ENCODE measurements at places on chromosomes 12 and 14.

DNA sequence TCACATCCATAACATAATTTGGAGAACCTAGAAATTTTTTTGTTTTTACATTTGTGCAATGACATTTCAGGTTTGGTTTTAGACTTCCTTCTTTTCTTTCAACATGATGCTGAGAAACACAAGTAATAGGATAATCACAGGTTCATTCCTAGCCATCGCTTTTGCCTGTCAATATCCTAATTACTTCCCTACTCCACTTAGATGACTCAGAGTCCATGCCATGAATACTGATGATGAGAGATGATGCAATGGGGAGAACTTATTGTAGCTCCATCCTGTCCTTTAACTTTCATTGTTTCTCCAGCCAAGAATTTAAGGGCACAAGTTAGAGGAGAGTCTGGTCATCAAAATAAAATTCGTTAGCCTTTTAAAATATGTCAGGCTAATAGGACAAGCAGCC is 101.3 kb downstream of the PTPRO start:
- DNase-seq, result no peak

DNA sequence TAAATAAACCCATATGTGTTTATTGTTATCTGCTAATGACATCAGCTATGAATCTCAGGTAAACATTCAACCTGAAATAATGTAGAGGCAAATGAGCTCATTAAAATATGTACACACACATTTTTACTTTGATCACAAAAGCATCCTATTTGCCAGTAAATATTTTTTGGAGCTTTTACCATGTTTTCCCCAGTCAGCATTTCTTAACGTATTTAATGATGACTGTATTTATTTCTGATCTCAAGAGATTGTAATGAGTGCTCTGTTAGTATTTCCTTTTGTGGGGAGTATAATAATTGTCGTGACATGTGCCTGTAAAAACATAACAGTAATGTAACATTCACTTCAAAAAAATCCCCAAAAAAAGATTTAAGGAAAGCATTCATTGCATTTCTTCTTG is 52.1 kb downstream of the FRMD6 start:
- no peak for DNase-seq

DNA sequence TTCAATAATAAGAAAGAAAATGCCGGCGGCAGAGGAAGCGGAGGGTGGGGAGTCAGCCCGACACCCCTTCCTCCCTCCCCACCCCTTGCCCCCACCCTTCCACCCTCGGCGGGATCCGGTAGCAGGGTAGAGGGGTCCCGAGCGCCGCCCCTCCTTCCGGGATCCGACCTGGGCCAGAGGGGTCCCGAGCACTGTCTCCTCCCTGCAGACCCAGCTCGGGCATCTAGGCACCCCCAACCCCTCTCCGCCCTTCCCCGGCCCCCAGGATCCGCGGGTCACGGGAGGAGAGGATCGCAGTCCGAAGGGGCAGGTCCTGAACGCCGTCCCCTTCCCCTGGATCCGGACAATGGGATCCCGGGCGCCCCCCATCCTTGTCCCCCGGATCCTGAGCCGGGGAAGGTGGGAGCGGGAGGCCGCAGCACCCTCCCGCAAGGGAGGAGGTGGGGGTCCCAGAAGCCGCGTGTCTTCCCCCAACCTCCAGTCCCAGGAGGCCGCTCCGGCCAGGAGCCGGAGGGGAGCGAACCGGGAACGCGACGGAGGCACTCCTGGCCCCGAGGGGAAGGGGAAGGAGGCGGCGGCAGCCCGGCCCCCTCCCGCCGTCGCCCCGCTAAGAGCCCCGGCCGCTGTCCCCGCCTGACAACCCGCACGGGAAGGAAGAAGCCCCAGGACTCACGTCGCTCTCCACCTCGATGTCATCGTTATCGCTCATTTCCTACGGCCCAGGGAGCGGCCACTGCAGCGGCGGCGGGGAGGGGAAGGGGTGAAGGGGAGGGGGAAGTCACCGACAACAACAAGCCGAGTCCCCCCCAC is 481 bp downstream of the MAX start:
- DNase-seq, result no peak

GRCh38 chr12:101714877-101715444 is 17.5 kb downstream of the CHPT1 start:
- no peak for DNase-seq

DNA sequence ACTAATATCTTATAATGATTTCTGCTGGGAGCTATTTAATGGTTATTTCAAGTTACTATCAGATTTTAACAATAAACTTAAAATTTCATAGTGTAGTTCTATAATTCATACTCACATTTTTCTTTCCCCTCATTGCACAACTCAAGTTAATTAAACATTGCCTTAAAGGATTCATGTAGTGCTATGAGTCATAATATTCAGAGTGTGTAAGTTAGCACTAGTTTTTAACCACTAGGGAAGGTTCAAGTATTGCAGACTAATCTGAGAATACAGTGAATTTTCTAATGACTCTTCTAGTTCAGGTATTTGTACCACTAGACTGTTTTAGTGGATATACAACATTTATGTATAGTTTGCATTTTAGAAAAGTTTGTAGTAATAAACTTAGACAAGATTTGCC is 49.9 kb downstream of the FOXA1 start:
- no peak for DNase-seq

DNA sequence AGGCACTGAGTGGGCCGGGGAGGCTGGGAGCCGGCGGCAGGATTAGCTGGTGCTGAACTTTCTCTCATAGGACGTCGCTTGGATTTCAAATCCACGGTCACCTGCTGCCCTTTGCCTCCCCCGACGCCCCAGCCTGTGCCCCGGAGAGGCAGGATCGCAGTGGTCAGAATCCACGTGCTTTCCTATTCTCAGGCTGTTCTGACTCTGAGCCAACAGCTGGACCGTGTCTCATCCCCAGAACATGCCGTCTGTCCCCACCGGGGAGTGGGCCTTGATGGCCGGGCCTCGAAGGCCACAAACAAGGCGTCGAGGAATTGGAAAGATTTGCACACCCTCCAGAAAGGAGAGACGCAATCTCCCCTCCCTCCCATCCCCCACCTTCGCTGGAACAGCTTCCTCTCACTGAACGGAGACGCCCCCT is 18.5 kb upstream of the MLXIP start:
- no peak for DNase-seq

DNA sequence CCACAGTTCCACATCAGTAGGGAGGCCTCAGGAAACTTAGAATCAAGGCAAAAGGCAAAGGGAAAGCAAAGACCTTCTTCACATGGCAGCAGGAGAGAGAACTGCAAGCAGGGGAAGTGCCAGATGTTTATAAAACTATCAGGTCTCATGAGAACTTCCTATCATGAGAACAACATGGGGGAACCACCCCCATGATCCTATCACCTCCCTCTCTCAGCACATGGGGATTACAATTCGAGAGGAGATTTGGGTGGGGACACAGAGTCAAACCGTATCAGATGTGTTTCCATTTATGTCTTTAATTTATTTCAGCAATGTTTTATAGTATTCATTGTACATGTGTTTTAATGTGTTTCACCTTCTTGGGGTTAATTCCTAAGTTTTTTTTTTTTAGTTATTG is 25.8 kb downstream of the METAP2 start:
- no peak for DNase-seq

- DNase-seq, result peak; percentile 66
These were observed at the start of gene NFE2 for GRCh38 chr12:54300732-54301427. TSS of gene NFE2 (minus strand) at chr12:54301015. CDS start at chr12:54295248, 5,767 bp downstream.

- DNase-seq, result no peak
These were observed 113.3 kb downstream of the PRKD1 start for GRCh38 chr14:29814156-29815015.

Measured in HFFc6 (cell line).